ENCODE measurements at places on chromosomes 4 and X.
A peak's percentile ranks its signal among the peaks of the same experiment; 100 is the strongest.

GRCh38 chrX:66638591-66639500, at the start of gene EDA2R:
TSS of gene EDA2R (minus strand) at chrX:66639078. CDS start at chrX:66616020, 23,058 bp downstream.
- DNase-seq, result peak; percentile 11

DNA sequence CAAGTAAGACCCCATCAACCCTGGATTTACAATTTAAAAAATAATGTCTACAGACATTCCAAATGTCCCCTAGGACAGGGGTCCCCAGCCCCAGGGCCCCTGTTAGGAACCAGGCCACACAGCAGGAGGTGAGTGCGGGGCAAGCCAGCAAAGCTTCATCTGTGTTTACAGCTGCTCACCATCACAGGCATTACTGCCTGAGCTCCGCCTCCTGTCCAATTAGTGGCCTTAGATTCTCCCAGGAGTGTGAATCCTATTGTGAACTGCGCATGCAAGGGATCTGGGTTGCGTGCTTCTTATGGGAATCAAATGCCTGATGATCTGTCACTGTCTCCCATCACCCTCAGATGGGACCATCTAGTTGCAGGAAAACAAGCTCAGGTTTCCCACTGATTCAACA, 146.1 kb downstream of the ATP10D start:
- no peak for DNase-seq

GRCh38 chrX:20015945-20016615, 25.2 kb upstream of the BCLAF3 start:
- no peak for DNase-seq

DNA sequence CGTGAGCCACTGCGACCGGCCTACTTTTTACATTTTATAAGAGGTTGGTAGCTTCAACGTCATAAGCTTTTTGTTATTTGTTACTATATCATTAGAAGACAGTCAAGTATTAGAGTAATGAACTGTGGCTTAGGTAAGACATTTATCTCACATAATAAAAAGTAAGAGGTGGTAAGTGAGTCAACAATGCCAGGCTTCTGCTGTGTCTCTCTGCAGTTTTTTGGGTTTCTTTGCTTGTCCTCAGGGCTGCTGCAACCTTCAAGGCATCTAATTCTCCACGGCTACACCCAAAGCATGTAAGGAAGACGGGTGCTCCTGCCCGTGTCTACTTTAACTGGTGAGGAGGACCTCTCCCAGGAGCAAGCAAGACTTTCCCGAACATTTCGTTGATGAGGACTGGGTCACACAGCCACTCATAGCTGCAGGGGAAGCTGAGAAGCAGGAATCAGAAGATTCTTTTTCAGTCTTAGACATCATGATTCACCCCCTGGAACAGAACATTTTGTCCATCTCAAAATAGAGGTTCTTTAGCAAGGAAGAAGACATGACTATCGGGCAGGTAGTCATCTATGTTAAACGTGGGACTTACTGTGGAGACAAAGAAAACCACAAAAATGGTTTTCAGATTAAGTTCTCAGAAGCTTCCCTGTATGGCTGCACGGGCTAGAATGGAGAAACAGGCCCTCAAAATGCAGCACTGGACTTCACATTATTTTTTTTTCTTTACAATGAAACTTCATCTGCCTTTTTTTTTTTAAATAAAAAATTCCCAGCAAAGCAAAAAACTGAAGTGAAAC, 13.0 kb upstream of the RHOH start:
- no peak for DNase-seq

DNA sequence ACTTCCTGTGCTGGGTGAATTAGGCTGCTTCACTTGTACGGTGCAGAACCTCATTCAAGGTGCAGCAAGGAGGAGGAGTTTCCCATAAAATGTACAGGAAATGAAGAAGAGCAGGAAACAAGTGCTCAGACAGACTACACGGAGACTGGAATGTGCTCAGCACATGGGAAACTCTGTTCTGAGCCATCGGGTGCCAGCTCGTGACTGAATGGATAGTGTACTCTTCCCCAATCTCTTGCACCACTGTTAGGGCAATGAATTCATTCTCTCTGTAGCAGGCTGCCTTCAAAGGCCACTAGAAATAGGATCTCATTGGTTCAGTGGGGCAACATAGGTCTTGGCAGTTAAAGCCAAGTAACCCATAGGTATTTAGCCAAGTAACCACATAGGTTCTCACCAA, 200.0 kb upstream of the LDB2 start:
- no peak for DNase-seq

GRCh38 chrX:27086237-27086636, 376.9 kb downstream of the PPP4R3C start:
- DNase-seq, result no peak

GRCh38 chr4:118883861-118884260, 4.8 kb upstream of the SYNPO2 start:
- no peak for DNase-seq

- DNase-seq, result no peak
Observed at GRCh38 chr4:26826721-26827120, 33.9 kb upstream of the STIM2 start.

- DNase-seq, result no peak
Observed at GRCh38 chr4:120440730-120441129, 374.1 kb upstream of the MAD2L1 start.

DNA sequence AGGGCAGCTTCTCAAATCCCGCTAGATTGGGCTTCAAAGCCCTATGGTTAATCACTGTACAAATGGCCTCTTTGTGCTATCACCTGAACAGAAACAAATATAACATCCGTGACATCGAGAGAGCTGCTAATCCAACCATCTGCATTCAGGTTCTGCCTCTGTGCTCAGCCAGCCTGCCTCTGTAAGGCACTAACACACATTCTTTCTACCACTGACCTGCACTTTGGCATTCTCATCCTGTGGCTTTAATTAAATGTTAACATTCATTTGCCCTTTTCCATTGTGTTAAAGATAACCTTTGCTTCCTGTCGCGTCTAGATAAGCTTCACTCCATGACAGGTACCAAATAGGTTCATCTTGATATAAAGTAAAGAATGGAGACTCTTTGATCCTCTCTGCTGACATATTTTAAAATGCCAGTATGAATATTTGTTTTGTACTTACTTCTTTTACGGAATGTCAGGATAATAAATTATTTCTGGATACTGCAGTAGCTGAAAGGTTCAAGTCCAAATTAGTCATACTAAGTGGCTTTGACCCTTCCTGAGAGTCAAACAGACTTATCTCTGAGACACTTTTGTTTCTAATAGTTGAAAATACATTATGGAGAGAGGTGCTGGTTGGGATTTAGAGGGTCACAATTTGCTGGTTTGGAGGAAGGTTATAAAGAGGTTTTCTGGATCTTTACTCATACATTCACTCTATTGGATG, 505.7 kb downstream of the PACRGL start:
- no peak for DNase-seq

DNA sequence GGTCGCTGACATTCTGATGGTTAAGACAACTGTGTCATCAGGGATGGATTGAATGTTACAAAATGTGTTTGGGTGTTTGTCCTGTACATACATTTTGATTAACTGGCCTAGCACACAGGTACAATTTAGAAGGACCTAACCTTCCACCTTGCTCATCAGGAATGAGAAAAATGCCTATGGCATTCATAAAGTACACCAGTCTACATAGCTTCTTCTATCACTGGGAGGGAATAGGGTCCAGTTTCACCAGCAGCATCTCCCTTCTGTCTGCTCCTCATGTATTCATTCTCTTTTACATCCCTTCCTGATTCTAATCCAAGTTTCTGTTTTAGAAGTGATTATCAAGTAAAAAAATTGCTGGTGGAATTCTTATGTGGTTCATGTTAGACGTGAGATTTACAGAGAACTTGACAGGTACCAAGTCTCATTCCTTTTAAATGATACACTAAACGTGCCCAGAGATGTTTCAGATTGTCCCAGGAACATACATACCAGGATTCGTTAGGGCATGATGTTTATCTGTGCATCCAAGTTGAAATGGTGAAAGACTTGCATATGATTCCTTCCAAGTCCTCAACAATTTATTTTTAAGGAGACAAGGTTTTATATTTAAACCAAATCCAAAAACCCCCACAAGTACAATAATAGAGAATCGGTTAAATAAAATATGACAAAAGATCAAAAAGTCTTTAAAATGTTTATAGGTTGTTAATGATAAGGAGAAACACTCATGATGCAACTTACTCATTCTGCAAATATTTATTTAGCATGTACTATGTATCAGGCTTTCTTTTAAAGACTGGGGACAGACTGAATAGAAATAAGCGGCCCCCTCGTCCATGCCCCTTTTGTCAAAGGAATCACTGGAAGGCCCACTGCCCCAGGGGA, 359.1 kb downstream of the ZNF674 start:
- DNase-seq, result no peak

- no peak for DNase-seq
Observed at GRCh38 chr4:105714071-105714521, 5.5 kb downstream of the GSTCD start.

GRCh38 chrX:109774706-109775105, 41.6 kb upstream of the ACSL4 start:
- DNase-seq, result no peak

GRCh38 chr4:187940299-187940698, 55.3 kb upstream of the ZFP42 start:
- no peak for DNase-seq

- DNase-seq, result peak; percentile 18
Observed at GRCh38 chrX:129825746-129826505, 17.8 kb downstream of the ZDHHC9 start.

DNA sequence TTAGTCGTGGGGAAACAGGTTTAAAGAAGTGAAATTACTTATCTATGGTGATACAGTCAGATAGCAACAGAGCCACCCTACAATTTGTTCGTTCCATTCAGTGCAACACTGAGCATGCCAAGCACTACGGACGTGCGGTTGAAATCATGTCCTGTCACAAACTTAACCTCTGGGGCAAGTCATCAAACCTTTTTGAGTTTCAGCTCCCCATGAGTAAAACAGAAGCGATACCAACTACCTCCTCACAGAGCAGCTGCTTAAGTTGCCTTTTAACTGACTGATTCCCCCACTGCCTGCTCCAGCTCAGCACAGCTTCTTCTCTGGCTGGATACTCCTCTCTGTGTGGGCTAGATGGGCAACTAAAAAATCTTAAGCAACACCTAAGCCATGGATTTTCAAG, 36.0 kb downstream of the LHFPL1 start:
- no peak for DNase-seq

DNA sequence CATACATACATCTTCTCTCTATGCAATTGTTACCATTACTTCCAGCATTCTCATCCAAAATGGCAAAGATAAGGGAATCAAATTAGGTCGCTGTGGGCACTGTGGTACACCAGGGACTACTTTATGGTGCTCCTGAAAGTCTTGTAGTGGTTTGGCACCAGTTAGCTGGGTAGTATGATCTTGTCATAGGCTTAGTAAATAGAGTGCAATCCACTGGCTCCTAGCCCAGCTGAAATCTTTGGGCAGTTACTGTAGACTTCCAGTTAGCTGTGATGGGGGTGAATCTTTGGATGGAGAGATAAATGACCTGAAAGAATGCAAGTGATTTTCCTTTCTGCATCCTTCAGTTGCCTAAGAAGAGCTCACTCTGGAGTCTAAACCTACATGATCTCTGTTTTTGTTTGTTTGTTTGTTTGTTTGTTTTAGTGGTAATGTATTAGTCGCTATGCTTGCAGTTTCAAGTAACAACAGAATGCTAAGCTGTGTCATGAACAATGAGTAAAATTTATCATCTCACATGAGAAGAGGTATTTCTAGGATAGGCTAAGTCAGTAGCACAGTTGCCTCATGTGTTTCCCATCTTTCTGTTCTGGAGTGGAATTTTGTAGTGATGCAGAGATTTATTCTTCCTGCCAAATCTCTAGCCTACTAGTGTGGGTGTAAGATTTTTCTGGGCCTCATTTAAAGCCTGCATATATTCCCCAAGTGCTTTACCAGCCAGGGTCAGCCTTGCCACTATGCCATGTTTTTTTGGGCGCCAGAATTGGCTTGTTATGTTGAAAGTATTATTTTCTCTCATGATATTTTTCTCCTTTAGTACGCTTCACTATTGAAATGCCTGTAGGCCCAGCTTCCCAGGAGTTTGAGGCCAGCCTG, 24.2 kb downstream of the HERC3 start:
- DNase-seq, result no peak

DNA sequence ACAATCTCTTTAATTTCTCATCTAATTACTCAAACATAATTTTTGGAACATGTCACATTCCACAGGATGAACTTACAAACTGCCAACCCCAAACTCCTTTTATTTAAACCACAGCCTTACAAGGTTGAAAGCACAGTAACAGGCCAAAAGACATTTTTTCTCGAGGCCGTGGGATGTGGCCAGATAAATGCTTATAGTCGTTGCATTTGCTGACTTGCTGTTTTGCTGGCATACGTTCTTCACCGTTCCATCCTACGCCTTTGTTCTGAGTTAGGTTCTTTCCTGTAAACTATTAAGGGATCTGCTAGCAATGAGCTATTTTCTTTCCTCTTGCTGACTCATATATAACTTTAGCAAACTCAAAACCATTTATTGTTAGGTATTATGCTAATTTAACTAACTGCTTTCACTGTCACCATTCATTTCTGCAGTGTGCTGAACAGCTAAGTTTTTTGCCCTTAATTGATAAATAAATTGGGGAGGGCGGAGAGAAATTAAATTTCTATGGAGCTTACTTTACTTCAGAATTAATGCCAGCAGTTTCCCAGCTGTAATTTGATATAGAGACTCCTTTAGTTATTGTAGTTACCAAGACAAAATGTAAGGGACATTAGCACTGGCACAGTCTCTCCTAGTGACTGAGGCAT, 135.1 kb upstream of the PACRGL start:
- no peak for DNase-seq

- DNase-seq, result no peak
Observed at GRCh38 chr4:106325800-106326199, 9.4 kb downstream of the AIMP1 start.

- DNase-seq, result no peak
Observed at GRCh38 chr4:22264261-22264660, 251.6 kb downstream of the ADGRA3 start.

DNA sequence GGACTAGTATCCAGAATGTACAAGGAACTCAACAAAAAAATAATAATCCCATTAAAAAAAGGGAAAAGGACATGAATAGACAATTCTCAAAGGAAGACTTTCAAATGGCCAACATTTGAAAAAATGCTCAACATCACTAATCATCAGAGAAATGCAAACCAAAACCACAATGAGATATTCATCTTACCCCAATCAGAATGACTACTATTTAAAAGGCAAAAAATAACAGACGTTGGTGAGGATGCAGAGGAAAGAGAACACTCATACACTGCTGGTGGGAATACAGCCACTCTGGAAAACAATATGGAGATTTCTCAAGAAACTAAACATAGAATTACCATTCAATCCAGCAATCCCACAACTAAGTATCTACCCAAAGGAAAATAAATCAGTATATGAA, 133.1 kb downstream of the KDR start:
- DNase-seq, result no peak

- DNase-seq, result no peak
Observed at GRCh38 chr4:170398218-170398617, 308.5 kb upstream of the AADAT start.
